ENCODE measurements at places on chromosomes 12 and 14.

DNA sequence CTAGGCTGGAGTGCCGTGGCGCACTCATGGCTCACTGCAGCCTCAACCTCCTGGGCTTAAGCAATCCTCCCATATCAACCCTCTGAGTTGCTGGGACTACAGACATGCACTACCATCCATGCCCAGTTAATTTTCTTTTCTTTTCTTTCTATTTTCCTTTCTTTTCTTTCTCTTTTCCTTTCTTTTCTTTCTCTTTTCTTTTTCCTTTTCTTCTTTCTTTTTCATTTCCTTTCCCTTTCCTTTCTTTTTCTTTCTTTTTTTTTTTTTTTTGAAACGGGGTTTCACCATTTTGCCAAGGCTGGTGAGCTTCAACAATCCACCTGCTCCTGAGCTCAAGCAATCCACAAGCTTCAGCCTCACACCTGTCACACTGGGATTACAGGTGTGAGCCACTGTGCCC, 60.1 kb upstream of the ACSS3 start:
- no peak overlapping the region for H3K4me3 ChIP-seq
- no peaks in the 10 kb centered on the region for H3K4me1 ChIP-seq
- no peak for DNase-seq
- H3K27ac ChIP-seq, result no peak overlapping the region
- H3K27me3 ChIP-seq, result no peaks in the 10 kb centered on the region

- DNase-seq, result no peak
- no peak overlapping the region for H3K4me3 ChIP-seq
- H3K4me1 ChIP-seq, result no peaks in the 10 kb centered on the region
- H3K27me3 ChIP-seq, result no peaks in the 10 kb centered on the region
Measured at GRCh38 chr14:30211326-30211725, 283.7 kb upstream of the PRKD1 start.

- H3K4me1 ChIP-seq, result no peaks in the 10 kb centered on the region
- H3K36me3 ChIP-seq, result no peaks in the 10 kb centered on the region
- no peak overlapping the region for H3K4me3 ChIP-seq
- DNase-seq, result no peak
Measured at GRCh38 chr12:130975116-130975515, 21.4 kb downstream of the ADGRD1 start.

DNA sequence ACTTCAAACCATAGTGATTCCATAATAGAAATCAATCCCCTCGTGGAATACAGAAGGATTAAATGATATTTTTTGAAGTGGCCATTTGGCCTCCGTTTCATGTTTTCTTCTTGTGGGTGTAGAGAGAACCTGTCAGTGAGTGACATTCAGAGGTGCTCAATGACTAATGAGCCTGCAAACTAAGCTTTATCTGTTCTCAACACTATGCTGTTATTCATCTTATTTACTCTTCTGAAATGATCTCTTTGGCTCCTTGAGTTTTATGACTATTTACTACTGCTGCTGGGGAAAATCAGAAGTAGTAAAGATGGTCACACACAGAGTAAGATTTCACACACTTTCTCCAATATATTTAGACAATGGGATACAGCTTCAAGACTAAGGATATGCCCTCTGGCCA, 30.4 kb downstream of the ATP2B1 start:
- H3K4me1 ChIP-seq, result no peaks in the 10 kb centered on the region
- H3K27me3 ChIP-seq, result no peaks in the 10 kb centered on the region
- H3K36me3 ChIP-seq, result no peaks in the 10 kb centered on the region
- no peak overlapping the region for H3K27ac ChIP-seq

GRCh38 chr14:55121628-55122439, 7.2 kb upstream of the LGALS3 start:
- H3K27ac ChIP-seq, result no peak overlapping the region
- DNase-seq, result no peak
- H3K27me3 ChIP-seq, result no peaks in the 10 kb centered on the region
- H3K4me3 ChIP-seq, result no peak overlapping the region

DNA sequence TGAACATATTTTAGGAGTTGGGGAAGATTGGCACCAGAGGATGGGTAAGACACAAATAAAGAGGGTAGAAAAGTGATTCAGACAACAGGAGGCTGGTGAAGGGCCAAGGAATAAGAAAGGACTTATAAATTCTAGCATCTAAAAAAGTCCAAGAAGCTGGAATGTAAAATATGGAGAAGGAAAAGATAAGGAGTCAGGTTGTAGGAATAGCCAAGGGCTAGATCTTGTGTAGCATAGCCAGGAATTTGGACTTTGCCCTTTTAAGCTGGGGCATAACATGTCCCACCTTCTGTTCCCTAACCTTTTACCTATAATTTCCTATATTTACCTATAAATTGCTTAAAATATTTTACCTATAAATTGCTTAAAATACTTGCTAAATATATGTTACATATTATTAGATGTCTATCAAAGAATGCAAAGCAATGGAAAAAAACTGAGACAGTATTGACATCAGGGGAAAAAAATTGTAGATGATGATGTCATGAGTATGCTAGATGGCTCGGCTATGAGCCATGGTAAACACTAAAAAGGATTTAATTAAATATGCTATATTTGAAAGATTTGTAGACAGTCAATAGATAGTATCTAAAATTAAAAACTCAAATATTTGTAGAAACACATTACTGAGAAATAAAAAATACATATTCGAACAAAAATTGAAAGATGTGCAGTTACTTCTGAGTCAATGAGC, 99.7 kb upstream of the PLEKHG7 start:
- no peaks in the 10 kb centered on the region for H3K4me1 ChIP-seq
- DNase-seq, result no peak
- no peaks in the 10 kb centered on the region for H3K36me3 ChIP-seq
- H3K27me3 ChIP-seq, result no peaks in the 10 kb centered on the region
- no peak overlapping the region for H3K27ac ChIP-seq
- no peak overlapping the region for H3K4me3 ChIP-seq

DNA sequence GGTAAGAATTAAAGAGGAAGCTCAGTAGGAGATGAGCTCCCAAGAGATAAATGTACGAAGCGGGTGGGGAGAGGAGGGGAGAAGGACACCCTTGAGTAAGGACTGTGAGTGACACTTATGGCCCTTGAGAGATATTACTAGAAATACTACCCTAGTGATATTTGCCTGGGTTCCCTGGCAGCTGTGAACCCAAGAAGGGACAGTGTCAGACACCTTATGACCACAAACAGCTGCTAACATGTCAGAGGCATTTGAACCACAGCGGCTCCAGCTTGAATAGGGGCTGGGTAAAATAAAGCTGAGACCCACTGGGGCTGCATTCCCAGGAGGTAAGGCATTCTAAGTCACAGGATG, 19.6 kb upstream of the SLC6A12 start:
- peaks cover 60% of the 10 kb centered on the region for H3K27me3 ChIP-seq
- DNase-seq, result no peak

DNA sequence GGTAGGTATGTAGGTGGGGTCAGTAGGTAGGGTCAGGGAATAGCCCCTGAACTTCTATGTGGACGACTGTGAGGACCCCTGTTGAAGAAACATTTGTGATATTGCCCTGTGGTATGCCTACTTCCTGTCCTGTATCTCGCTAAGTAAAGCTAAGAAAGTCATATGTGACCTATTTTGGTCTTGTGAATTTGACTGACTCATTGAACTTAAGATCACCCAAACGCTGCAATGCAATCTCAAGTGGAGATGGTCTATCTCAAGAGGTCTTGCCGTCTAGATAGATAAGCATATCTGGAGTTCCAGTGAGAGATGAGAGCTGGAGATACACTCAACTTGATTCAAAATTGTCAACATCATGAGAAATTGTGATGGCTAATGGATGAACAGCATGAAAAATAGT, 73.8 kb downstream of the TRAFD1 start:
- no peak overlapping the region for H3K4me3 ChIP-seq
- no peaks in the 10 kb centered on the region for H3K27me3 ChIP-seq
- no peak overlapping the region for H3K27ac ChIP-seq
- no peak for DNase-seq

- H3K36me3 ChIP-seq, result no peaks in the 10 kb centered on the region
- H3K27me3 ChIP-seq, result no peaks in the 10 kb centered on the region
- no peak overlapping the region for H3K27ac ChIP-seq
- H3K4me3 ChIP-seq, result no peak overlapping the region
- peaks cover 34% of the 10 kb centered on the region for H3K4me1 ChIP-seq
Measured at GRCh38 chr12:26091822-26092221, 33.0 kb downstream of the BHLHE41 start.

DNA sequence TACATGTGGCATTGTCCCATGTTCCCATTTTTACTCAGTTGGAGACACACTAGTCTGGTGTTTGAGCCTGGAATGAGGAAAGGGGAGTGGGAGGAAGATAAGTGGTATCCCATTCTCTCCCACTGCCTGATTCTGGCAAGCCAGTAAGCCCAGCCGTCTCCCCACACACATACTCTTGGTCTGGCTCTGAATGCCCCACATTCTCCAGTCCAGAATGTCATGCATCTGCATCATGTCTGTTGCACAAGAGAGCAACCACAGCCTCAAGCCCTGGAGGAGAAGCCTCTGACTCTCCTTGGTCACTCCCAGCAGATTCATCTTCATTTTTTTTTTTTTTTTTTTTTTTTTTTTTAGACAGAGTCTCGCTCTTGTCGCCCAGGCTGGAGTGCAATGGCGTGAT, 48.0 kb downstream of the DRAM1 start:
- no peak for DNase-seq
- no peaks in the 10 kb centered on the region for H3K4me1 ChIP-seq
- H3K36me3 ChIP-seq, result no peaks in the 10 kb centered on the region
- H3K27ac ChIP-seq, result no peak overlapping the region
- no peak overlapping the region for H3K4me3 ChIP-seq
- H3K27me3 ChIP-seq, result no peaks in the 10 kb centered on the region

DNA sequence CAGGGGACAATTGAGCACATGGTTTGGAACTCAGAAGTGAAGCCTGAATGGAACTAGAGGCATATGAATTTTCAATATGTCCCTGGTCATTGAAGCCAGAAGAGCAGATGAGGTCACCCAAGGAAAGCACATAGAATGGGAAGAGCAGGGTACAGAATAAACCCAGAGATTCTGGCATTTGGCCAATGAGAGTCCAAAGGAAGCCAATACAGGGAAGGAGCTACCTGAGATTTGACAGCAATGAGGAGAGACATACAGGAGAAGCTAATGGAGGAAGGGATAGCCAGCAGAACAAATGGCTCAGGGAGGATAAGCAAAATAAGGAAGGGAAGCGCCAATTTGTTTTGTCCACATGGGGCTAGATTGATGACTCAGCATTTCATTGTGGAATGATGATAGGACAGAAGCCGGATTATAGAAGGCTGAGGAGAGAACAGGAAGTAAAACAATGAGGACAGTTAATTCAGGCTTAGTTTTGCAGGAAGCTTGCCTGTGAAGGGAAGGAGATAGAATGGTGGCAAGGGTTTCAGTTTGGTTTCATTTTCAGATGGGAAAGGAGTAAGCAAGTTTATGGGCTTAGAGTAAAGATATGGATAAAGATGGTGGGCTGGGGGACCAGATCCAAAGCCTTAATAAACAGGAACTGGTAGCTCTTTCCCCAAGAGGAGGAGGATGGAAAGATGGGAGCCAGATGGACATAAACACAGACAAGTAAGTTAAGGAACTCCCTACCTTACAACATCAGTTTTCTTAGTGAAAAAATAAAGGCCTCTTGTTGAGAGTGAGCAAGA, 3.2 kb upstream of the SPTSSA start:
- no peaks in the 10 kb centered on the region for H3K27me3 ChIP-seq
- no peak overlapping the region for H3K4me3 ChIP-seq
- peaks cover 12% of the 10 kb centered on the region for H3K4me1 ChIP-seq
- no peaks in the 10 kb centered on the region for H3K36me3 ChIP-seq
- H3K27ac ChIP-seq, result peak overlapping the region; percentile 13
- DNase-seq, result peak; percentile 27

- no peak overlapping the region for H3K27ac ChIP-seq
- no peak overlapping the region for H3K4me3 ChIP-seq
- no peaks in the 10 kb centered on the region for H3K4me1 ChIP-seq
Measured at GRCh38 chr14:33617154-33617553, 333.7 kb downstream of the EGLN3 start.

- no peak overlapping the region for H3K27ac ChIP-seq
- H3K4me3 ChIP-seq, result no peak overlapping the region
- H3K4me1 ChIP-seq, result no peaks in the 10 kb centered on the region
- H3K36me3 ChIP-seq, result no peaks in the 10 kb centered on the region
- no peaks in the 10 kb centered on the region for H3K27me3 ChIP-seq
Measured at GRCh38 chr14:55838529-55839052, 258.6 kb downstream of the KTN1 start.

DNA sequence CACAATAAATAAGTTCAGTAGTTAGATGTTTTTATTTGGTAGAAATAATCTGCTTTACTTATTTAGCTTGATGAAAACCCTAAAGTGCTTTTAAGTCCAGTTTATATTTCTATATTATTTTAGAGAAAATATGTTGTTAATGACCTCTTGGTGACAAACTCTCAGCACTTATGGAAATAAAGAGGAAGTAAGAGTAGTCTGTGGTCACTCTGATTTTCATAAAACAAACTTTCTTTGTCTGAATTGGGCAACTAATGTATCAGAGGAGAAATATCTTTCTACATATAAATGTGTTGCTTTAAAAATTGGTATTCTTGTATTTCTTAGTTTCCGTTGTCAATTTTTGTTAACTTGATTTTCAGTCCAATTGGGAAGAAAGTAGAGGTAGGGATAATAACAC, 878.9 kb upstream of the SEL1L start:
- H3K27me3 ChIP-seq, result no peaks in the 10 kb centered on the region
- peaks cover 4% of the 10 kb centered on the region for H3K4me1 ChIP-seq
- no peak for DNase-seq
- H3K27ac ChIP-seq, result no peak overlapping the region
- H3K36me3 ChIP-seq, result no peaks in the 10 kb centered on the region

DNA sequence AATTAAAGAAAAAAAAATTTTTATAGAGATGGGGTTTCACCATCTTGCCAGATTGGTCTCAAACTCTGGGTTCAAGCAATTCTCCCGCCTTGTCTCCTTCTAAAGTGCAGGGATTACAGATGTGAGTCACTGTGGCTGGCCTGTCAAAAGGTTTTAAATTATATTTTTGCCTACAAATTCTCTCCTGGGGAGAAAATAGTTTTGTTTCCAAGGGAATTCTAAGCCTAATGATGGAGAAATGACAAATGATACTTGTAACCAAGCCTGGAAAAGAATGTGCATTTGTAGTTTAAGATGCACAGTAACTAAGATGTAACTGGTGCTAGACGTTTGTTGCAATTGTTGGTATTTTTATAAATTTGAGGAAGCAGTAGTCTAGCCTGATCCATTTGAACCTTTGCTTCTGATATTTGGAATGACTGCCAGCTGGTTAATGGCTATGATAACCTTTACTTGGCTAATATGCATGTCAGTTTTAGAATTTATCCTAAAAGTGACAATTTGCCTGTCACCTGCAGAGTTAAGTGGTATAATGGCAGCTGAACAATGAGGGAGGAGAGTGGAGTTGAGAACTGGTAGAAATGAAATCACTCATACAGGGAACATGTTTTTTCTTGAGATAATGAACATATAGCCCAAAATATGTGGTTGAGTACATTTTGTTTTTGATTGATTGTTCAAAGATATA, 148.0 kb downstream of the FUT8 start:
- H3K27ac ChIP-seq, result no peak overlapping the region
- H3K36me3 ChIP-seq, result no peaks in the 10 kb centered on the region
- H3K4me1 ChIP-seq, result no peaks in the 10 kb centered on the region
- no peaks in the 10 kb centered on the region for H3K27me3 ChIP-seq
- H3K4me3 ChIP-seq, result no peak overlapping the region

DNA sequence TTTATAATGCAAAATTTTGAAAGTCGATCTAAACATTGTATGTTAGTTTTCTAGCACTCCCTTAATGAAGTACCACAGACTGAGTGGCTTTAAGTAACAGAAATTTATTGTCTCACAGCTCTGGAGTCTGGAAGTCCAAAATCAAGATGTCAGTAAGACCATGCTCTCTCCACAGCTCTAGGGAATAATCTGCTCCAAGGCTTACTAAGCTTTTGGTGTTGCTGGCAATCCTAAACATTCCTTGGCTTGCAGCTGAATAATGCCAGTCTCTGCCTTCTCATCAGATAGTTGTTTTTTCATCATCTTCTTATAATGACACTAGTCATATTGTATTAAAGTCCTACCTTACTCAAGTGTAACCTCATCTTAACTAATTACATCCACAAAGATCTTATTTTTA, 102.2 kb downstream of the RASSF9 start:
- no peaks in the 10 kb centered on the region for H3K27me3 ChIP-seq
- no peak for DNase-seq
- no peak overlapping the region for H3K27ac ChIP-seq
- no peak overlapping the region for H3K4me3 ChIP-seq

Data from MM.1S (cell line).